ENCODE measurements at places on chromosomes 1 and 21.

- no peak for DNase-seq
Measured at GRCh38 chr21:20419772-20420171, 578.4 kb upstream of the NCAM2 start.

GRCh38 chr1:22845398-22845935 lies 127.2 kb downstream of the LACTBL1 start:
- no peak for DNase-seq

- no peak for DNase-seq
Measured at GRCh38 chr1:41482001-41482765, 2.3 kb downstream of the EDN2 start.

GRCh38 chr1:162110910-162111309 lies 41.4 kb downstream of the NOS1AP start:
- no peak for DNase-seq

- no peak for DNase-seq
Measured at GRCh38 chr1:203667616-203668015, 41.0 kb downstream of the ATP2B4 start.

DNA sequence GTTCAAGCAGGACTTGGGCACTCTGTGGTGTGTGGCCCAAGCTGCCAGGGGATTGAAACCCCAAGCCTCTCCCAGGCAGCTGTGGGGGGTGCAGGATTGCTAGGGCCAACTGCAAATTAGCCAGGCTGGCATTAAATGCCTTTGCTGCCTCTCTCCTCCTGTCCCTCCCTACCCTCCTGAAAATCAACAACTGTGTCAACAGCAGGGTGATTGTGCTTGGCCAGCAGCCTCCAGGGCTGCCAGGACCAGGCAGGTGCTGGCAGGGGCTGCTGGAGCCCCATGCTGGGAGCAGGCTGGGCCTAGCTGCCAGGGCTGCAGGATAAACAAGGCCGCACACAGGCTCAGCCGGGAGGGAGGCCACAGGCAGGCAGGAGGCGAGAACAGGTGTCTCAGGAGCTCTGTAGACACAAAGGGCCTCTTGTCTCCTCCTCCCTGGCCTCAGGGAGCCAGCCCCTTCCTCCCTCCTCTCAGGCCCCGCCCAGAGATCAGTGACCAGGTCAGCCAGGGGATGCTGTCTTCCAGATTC lies 11.4 kb downstream of the SOX13 start:
- DNase-seq: no peak

- DNase-seq: no peak
Measured at GRCh38 chr21:45911806-45912325, 69.7 kb upstream of the COL6A1 start.

DNA sequence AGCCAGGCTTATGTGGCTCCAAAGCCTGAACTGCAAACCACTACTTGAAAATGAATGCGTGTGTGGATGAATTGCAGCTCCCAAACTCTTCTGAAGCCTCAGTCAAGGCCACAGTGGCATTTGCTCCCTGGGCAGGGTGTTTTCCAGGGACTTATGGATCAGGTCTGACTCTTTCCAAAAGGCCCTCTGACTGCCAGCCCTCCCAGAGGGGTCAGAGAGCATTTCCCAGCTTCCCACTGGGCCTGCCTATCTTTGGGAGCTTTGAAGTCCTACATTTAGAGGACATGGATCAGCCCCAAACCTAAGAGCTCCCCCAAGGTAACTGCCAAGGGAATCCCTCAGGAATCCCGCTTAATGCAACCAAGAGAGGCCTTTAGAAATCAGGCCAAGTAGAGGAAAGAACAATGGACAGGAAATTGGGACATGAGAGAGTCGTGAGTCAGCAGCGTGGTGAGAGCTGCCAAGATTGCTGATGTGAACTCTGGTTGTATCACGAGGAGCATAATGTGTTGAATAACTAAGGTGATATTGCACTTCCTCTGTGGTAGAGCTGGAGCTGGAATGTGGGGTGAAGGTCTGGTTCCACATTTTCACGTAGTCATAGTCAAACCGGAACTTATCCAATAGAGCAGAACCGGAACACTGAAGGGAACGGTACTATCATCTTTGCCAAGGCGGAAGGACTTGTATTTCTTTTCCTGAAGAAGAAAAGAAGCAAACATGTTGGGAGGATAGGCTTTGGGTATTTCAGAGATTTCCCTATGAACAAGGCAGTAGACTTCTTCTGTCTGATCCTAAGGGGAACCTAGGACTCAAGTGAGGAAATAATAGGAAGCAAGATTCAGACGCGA lies 99.4 kb upstream of the JUN start:
- no peak for DNase-seq

- no peak for DNase-seq
Measured at GRCh38 chr21:44871576-44872269, 1.8 kb downstream of the PTTG1IP start.

GRCh38 chr21:41641510-41641815 lies 125.4 kb downstream of the RIPK4 start:
- no peak for DNase-seq

DNA sequence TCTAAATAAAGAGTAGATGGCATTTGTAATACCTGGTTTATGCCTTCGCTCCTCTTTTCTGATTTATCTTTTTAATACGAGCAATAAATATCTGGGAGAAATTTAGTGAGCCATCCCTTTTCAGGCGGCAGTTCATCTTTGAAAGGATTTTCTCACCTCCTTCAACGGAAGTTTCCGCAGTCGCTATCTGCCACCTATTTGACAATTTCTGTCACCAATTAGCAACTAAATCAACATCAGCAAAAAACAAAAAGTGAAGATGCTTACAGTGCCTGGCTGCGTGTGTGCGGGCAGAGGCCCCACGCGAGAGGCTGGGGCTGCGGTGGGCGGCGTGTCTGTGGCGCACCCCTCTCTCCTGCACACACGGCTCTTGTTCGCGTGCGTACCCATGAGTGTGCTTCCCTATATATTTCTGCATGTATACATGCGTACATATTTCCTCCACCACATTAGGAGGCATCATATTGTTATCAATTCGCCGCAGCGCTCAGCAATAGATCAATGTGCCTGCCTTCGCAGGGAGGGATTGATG lies 117.3 kb upstream of the BARHL2 start:
- DNase-seq: no peak

DNA sequence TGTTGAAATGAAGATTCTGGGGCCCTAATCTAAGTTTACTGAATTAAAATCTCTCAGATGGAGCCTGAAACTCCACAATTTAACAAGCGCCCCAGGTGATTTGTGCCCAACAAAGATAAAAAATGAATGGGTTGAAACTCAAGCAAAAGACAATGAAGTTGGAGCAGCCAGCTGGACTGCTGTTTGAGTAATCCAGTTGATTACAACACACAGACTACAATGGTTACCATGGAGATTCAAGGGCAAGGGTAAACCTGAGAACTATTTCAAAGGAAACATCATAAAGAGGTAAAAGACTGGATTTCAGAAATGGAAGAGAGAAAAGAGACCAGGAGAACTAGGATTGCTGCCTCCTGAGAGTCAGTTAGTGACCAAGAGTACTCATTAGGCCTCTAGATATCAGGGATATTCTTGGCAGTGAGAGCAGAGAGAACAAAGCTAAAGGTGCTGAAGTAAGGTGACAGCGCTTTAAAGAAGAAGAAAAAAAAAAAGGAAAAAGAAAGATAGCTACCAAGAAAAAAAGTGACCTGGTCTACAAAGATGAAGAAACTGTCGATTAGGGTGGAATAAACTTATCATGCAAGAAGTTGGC lies 44.5 kb downstream of the LRRC53 start:
- DNase-seq: no peak

- no peak for DNase-seq
Measured at GRCh38 chr1:228416217-228416933, at the start of gene TRIM17. TSS of gene TRIM17 (minus strand) at chr1:228416861. CDS start at chr1:228415072, 1,789 bp downstream.

DNA sequence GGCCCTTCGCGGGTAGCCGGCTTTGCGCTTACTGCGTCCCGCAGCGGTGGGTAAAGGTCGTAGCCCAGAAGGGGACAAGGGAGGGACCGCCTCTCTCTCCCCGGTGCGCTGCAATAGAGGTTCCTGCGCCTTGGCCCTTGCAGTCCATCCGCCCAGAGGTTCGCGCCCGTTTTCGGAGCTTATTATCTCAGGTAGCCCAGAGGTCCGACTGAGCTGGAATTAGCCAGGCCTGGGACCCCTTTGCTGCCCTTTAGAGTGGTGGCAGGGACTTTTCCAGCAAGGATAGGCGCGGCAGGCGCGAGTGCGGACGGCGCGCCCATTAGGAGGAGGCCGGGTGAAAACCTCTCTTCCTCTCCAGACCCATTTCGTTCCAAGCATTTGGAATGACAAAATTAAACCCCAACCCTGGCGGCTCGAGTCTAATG lies 5.0 kb downstream of the LHX4 start:
- DNase-seq: no peak

GRCh38 chr1:198918920-198919319 lies 280.1 kb downstream of the PTPRC start:
- no peak for DNase-seq

DNA sequence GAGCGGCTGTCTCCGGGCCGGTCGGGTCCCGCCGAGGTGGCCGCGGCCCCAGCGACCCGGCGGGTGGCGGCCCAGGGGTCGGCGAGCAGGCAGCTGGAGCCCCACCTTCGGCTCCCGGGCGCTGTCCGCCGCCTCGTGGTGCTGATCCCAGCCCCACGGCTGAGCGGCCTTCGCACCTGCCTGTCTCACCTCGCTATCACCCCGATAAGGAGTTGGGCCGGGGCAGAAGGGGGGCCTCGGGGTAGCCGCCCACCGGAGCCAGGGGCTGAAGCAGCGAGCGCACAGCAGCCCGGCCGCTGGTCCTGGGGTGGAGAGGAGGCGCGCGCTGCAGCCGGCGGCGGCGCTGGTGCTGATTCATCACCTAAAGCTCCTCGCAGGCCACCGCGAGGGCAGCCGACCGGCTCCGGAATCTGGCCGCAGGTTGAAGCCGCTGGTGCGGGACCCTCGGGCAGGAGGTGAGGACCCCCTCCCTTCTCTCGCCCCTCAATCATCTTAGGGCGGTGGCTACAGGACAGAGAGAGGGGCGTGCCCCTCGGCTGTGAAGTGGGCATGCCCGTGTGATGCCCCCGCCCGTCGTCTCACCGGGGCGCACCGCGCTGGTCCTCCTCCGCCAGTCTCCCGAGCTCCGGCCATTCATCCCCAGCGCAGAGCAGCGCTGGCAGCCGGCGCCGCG lies 575 bp downstream of the TRIM67 start:
- DNase-seq: no peak

DNA sequence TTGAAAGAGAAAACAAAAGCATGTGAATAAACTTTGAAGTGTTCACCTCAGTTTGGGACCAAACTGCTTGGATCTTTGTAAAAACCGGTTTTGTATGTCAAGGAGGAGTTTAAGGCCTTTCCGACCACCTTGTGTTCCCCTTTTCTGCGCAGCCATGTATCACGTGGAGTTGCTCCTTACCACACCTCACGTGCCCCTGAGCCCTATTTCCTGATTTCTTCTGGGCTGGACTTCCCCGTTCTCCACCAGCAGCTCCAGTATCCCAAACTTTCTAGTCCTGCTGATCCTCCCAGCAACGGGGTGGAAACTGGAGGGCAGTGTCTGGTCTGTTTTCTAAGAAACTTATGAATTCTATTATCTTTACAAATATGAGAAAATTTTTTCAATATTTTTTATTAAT lies 1.6 kb upstream of the SH3D21 start:
- no peak for DNase-seq

- DNase-seq: no peak
Measured at GRCh38 chr1:43933386-43934100, at the start of gene ARTN. TSS of gene ARTN (plus strand) at chr1:43933801. CDS start at chr1:43935657, 1,856 bp downstream.

DNA sequence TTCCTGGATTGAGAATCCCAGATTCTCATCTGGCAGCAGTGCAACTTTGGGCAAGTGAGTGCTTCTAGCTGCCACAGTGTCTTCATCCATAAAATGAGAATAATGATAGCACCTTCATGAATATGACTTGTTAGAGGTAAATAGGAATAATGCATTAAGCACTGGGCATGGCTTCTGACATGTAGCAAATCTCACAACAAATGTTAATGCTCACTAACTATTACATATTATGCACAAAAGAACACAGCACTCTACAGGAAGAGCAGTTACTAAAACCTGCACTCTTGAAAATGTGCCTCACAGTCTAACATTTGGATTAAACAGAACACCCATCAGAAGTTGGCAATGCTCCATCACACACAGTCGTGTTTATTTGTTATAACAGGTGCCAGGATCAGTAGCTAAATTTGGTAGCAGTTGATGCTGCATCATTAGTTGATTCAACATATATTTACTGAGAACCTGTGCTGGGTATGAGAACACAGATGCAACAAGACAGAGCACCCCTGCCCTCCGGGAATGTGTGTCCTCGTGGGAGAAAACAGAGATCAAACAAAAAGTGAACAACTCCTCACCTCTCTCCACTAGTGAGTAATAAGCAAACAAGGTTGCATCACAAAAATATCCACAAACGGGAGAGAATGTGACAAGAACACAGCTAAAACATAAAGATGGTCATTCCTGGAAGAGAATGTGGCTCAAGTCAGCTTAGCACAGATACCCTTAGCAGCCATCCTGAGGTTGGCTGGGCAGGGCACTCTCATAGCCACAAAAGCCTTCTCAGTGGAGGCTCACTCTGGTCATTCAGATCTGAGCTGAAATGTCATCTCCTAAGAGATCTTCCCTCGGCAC lies 26.2 kb upstream of the LBR start:
- DNase-seq: no peak

- no peak for DNase-seq
Measured at GRCh38 chr1:20481643-20482498, 4.1 kb downstream of the CAMK2N1 start.

- no peak for DNase-seq
Measured at GRCh38 chr21:46393451-46393940, 65.2 kb upstream of the DIP2A start.

DNA sequence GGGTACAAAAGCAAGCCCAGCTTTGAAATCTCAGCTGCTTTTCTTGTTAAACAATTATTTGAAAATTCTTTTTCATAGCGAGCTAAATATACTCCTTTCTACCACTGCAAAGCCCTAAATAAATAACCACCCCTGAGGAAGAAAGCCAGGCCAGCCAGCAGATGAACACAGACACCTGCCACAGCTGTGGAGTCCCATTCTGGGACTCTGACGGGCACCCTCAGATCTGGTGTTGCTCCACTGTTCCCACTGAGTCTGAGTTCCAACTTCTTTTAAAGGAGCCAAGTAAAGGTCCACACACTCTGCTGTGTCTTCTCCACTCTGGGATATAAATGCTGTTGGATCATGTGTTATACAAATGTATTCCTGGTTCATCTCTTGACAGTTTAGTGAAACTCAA lies 77.6 kb upstream of the COA6 start:
- DNase-seq: no peak

- DNase-seq: no peak
Measured at GRCh38 chr21:43609501-43610340, 49.6 kb downstream of the HSF2BP start.

- no peak for DNase-seq
Measured at GRCh38 chr1:118788463-118788862, 199.7 kb downstream of the TBX15 start.

GRCh38 chr1:175200678-175201521 lies 8.3 kb upstream of the KIAA0040 start:
- DNase-seq: no peak

- DNase-seq: no peak
Measured at GRCh38 chr1:31981972-31982371, 31.7 kb upstream of the KHDRBS1 start.

GRCh38 chr21:34639882-34640788 lies 25.2 kb upstream of the RCAN1 start:
- no peak for DNase-seq

- no peak for DNase-seq
Measured at GRCh38 chr1:3386205-3387002, 68.1 kb upstream of the ARHGEF16 start.
